HuH-7 (cell line): ENCODE measurements at places on chromosomes 5 and 9.

DNA sequence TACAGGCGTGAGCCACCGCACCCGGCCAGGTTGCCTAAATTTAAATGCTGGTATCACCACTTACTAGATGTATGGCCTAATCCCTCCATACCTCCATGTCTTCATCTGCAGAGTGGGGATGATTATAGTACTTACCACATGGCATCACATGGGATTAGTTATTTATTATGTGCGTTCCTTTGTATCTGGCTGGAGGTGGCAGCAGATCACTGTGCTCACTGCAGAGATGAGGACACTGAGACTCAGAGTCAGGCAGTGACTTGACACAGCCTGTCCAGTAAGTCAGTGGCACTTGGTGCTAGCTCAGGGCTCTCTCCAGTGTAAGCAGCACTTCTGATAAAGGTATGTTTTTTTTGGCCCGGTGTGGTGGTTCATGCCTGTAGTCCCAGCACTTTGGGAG lies 38.4 kb upstream of the HAND1 start:
- no peak for DNase-seq

GRCh38 chr5:160462167-160462566 lies 40.5 kb downstream of the PTTG1 start:
- no peak for DNase-seq

GRCh38 chr9:96554326-96554725 lies 65.3 kb downstream of the CDC14B start:
- no peak for DNase-seq

DNA sequence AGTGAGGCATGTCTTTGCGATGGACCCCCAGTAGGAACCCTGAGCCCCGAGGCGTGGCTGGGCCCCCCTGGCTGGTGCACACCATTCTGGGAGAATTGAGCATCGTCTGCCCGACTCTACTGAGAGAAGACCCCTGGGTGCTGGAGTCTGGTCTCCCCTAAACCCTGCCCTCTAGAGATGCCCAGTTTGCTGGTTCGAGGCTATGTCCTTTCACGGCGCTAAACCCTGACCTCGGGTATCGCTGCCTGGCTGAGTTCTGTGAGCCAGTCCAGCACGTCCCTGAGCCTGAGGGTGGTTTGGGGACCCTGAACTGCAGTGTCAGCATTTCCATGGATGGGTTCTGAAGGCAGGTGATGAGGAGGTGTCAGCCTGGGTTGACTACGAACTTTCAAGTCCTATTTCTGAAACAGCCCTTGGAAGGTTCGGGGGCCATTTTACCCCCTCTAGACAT lies 128.8 kb downstream of the RXRA start:
- DNase-seq, result no peak

DNA sequence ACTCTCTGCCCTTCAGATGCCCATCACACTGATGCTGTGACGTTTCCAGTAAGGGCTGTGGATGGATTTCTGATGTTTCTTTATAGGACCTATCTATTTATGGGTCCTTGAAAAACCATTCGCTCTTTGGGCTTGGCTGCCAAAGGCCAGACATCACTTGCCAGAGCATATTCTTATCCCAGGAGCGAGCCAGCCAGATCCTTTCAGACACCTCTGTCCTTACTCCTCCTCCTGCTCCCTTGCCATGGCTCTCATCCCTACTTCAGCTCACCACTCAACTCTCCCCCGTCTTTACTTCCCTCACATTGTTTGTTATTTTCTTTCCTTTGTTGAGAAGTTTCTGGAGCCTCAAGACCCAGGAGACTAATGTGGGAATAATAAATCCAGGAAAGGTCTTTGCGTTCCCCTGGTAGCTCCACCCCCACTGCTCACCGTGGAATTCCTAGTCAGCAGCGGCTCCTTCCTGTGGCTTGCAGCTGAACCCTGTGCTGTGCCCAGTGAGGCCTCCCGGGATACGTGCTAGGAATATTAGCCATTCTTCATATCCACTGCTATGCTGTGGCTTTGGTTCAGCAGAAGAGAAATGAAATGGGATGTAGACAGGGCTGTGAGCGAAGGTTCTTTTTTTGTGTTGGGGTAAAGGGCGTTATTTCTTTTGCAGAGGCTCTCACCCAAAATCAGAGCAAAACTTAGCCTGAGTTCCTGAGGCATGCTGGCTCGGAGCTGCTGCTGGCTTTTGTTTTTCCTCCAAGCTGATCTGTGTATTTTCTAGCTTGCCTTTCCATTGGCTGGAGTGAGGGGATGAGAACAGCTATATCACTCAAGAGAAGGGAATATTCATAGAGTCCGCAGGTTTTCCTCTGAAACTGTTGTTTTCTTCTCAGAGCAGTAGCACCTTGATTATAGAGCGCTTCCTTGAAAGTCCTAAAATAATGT lies 171.1 kb downstream of the SAXO1 start:
- DNase-seq, result no peak

DNA sequence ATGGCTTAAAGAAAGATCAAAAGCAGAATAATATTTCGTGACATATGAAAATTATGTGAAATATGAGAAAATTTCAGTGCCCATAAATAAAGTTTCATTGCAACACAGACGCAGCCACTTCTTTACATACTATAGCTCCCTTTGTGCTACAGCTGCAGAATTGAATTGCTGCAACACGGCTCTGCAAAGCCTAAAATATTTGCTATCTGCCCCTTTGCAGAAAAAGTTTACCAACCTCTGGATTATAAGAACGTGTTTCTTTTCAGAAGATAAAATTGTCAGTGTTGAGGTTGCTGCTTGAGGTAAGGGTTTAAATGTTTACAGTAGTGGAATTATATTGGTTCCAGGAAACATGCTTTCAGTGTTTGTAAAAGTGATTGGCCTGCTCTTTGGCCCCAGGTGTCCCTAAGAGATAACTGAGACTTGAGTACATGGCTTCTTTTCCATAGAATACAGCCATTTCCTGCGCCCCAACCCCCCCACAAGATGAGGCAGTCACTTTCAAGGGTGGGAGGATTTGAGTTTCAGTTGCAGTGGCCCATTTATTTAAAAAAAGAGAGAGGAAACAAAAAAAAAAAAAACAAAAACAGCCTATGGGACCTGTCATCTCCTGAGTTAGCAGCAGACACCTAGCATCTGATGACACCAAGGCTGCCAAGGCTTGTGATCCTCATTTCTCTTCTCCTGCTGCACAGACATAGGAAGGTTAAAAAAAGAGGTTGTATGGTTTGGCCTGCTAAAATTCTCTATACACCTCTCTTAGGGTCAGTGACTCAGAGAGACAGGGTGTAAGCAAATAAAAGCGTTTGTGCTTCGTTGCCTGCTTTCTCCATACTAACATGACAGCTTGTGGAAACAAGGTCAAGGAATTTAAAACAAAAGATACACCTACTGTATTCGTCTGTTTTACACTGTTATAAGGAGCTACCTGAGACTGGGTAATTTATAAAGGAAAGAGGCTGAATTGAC lies 28.0 kb upstream of the HTR4 start:
- no peak for DNase-seq

- no peak for DNase-seq
These were observed 1254.5 kb upstream of the NUDT12 start for GRCh38 chr5:104817127-104817526.
